ENCODE measurements at places on chromosomes 5 and 9.

DNA sequence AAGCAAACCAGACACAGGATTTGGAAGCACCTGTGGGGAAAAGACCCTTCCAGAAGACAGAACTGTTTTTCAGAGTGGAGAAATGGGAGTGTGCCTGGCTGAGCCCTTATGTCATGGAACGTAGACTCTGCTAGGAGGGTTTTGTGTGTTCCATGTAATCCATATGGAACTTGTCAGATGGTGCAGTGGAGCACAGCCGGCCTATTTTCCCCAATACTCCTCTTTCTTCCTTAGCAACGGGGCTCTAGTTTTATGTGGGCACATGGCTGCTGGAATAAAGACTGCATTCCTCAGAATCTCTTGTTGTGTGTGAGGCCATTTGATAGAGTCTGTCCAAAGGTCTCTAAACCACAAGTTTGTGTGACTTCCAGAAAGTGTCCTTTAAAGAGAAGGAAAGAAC lies 284.0 kb downstream of the DRD1 start:
- DNase-seq = peak; percentile 15

DNA sequence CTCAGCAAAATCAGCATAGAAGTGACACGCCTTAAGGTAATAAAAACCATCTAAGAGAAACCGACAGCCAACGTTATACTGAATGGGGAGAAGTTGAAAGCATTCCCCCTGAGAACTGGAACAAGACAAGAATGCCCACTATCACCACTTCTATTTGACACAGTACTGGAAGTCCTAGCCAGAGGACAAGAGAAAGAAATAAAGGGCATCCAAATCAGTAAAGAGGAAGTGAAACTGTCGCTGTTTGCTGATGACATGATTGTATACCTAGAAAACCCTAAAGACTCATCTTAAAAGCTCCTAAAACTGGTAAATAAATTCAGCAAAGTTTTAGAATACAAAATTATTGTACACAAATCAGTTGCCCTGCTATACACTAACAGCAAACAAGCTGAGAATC lies 393.3 kb downstream of the KIF4B start:
- DNase-seq = no peak

- no peak for DNase-seq
Measured at GRCh38 chr5:8461543-8461942, 592.6 kb downstream of the MTRR start.

DNA sequence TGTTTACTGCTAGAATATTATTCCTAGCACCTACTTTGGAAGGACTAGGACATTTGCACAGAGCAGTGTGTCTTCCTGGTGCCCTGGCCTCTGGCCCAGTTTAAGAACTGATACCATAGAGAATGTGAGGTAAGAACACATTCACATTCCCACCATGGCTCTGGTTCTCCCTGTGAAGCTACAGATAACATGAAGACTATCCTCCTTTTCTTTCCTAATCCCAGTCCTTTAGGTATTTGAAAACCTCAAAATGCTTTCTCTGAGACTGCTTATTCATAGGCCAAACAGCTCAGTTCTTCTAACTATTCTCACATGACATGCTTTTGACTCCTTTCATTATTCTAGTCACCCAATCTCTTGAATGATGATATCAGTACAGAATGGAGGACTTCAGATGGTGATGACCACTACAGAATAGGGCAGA lies 11.9 kb downstream of the FAM219A start:
- DNase-seq = no peak

- no peak for DNase-seq
Measured at GRCh38 chr5:90690307-90690706, 131.7 kb downstream of the ADGRV1 start.

DNA sequence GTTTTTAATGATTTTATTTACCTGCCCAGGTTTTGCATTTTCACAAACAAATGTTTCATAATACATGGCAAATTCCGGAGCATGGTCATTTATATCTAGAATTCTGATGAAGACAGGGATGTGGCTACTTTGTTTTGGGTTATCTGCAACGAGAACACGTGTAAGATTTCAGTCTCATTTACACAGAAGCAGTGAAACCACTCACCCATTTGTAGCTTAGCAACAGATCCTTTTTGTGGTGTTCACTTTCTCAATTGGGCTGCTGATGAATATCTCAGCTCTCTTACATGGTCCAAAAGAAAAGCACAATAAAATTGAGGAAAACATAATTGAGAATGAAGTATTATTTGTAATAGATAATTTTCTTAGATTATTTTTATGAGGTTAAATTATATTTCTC lies 148.6 kb downstream of the CDH9 start:
- no peak for DNase-seq

GRCh38 chr5:54930736-54931135 lies 54.7 kb downstream of the ESM1 start:
- DNase-seq = no peak

DNA sequence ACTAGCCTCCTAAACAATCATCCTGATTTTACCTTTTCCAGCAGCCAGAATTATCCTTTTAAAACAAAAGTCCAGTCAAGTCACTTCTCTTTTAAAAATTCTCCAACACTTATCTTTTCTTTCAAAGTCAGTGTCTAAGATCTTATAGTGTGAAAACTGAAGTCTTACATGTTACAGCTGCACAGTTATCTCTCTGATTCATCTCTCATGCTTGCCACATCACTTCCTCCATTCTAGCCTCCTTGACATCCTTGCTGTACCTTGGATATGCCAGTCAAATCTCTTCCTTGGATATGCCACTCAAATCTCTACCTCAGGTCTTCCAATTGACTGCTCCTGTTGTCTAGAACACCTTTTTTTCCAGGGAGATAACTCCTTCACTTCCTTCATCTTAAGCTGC lies 361.7 kb upstream of the FTMT start:
- no peak for DNase-seq

DNA sequence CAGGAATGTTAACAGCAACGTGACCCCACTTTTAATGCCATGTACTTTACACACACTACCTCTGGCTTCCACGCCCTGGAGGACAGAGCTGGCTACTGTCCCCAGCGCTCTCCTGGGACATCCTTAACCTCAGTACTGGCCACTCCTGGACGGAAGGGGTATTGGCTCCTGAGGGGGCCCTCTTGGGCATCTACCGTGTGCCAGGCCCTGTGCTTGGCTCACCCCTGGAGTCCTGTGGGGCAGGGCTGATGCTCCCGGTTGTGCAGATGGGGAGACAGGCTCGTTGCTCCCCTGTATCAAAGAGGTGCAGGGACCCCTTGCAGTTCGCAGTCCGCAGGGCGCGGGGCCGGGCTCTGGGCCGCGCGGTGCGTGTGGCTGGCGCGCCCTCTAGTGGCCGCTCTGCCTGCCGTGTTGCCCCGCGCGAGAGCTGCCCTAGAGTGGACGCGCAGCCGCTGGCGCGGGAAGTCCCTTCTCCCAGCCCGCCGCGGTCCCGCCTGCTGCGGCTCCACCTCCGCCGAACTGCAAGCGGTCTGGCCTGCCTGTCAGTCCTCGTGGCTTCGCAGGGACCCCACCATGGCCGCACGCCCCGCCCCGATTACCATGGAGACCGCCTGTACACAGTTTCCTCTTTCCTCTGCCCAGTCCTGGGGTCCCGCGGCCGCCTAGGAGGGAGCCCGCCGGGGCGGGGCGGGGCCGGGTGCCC lies at the start of gene WDR38:
TSS of gene WDR38 (plus strand) at position 632 of the 703 bp plus-strand sequence. CDS start 72 bp downstream, outside the sequence.
- DNase-seq = no peak

All from NCI-H1694 (cell line).